ENCODE measurements at places on chromosomes 12 and 14. TPM values are rescaled to one million over a fixed set of nuclear protein-coding genes. Genes with fewer than 3 reads are reported as not detected.

Gene VWF
- polyA plus RNA-seq, result 0.03 TPM

Gene PRICKLE1
- 17.0 TPM for polyA plus RNA-seq

Gene CLEC2A
- not detected for polyA plus RNA-seq

Gene FOXM1
- polyA plus RNA-seq, result 0.67 TPM

Gene CD163L1
- polyA plus RNA-seq, result not detected

Gene KCNK13
- not detected for polyA plus RNA-seq

Gene INSM2
- not detected for polyA plus RNA-seq

Gene LRTM2
- polyA plus RNA-seq, result not detected

Gene SSPN
- 8.1 TPM for polyA plus RNA-seq

Gene NOXRED1
- 0.61 TPM for polyA plus RNA-seq

Gene OTOGL
- polyA plus RNA-seq, result not detected

Gene GLT8D2
- polyA plus RNA-seq, result not detected

Gene PELI2
- polyA plus RNA-seq, result 5.7 TPM

Gene ERP29
- 146 TPM for polyA plus RNA-seq

Gene PRB2
- not detected for polyA plus RNA-seq

Gene LTBP2
- 0.52 TPM for polyA plus RNA-seq

Gene HAL
- polyA plus RNA-seq, result 1.3 TPM

Gene KRT6C
- polyA plus RNA-seq, result not detected

Gene IL31
- not detected for polyA plus RNA-seq

Gene SLC7A8
- polyA plus RNA-seq, result 0.19 TPM

Gene BDKRB1
- polyA plus RNA-seq, result not detected

Gene MYBPC1
- not detected for polyA plus RNA-seq

Gene PNN
- polyA plus RNA-seq, result 79.3 TPM

Gene SLC25A47
- not detected for polyA plus RNA-seq

All from B cell (primary cell).